ENCODE measurements at places on chromosomes 12 and 14.

DNA sequence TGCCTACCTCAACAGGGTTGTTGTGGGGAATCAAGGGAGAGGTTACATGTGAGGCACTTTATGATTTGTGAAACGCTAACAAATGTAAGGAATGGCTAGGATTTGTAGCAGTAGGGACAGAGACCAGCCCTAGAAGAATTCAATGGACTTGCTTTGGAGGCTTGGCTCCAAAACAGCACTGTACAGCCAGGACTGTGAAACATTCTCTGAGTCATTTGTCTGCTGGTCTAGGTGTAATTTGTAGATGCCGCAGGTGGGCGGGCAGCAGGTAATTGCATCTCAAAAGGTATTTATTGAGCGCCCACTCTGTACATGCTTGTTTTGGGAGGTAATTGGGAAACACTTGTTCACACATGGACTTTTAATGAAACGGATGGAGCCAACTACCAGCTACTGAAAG is 11.4 kb downstream of the SLC7A8 start:
- DNase-seq: no peak

- DNase-seq: no peak
These were observed 123.8 kb upstream of the RTL1 start for GRCh38 chr14:101027291-101027690.

- DNase-seq: no peak
These were observed 36.4 kb upstream of the AEBP2 start for GRCh38 chr12:19402743-19403431.

GRCh38 chr12:116504438-116504837 is 54.7 kb upstream of the MAP1LC3B2 start:
- no peak for DNase-seq

All from cortex of kidney (tissue), 1 donor.